ENCODE measurements at places on chromosomes 12 and 14. TPM values are rescaled to one million over a fixed set of nuclear protein-coding genes. Genes with fewer than 3 reads are reported as not detected.

ARHGDIB gene
- 45.1 TPM for total RNA-seq

KRT86 gene
- total RNA-seq, result not detected

SIRT4 gene
- total RNA-seq, result 2.4 TPM

EGLN3 gene
- 326 TPM for total RNA-seq

ZDHHC22 gene
- total RNA-seq, result not detected

ANO2 gene
- total RNA-seq, result 13.6 TPM

C14orf93 gene
- total RNA-seq, result 3.7 TPM

KRT83 gene
- not detected for total RNA-seq

GPR68 gene
- 3.4 TPM for total RNA-seq

HOTAIR gene
- not detected for total RNA-seq

HPD gene
- 1.3 TPM for total RNA-seq

AICDA gene
- 0.13 TPM for total RNA-seq

IL22 gene
- not detected for total RNA-seq

ADCK1 gene
- total RNA-seq, result 7.2 TPM

All from cardiac septum (tissue), 1 donor.